ENCODE measurements at places on chromosomes 1 and 21.

GRCh38 chr1:157156058-157156541, 17.9 kb upstream of the ETV3 start:
- peak; percentile 85 for DNase-seq

DNA sequence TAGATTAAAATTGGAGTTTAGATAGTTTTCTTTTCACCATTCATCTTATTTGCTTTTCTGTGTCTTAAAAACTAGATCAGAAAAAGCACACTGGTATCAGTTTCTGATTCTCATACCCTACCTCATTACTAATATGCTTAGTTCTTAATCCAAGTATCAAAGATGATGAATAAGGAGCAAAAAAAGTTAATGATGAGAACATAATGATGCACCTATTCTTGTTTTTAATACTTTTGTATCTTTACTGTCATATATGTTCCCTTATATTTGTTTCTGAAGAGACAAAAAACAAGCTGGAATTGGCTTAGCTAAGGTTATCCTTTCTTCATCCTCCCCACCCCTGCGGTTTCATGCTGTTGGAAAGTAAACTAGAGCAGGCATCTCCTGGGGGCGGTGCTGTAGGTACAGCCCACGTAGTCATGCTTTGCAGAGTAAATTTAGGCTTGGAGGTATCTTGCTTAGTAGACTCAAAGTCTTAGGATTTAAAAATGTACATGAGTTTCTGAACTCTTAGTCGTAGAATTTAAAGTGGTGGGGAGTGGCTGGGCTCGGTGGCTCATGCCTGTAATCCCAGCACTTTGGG, 16.4 kb downstream of the CNIH4 start:
- no peak for DNase-seq

DNA sequence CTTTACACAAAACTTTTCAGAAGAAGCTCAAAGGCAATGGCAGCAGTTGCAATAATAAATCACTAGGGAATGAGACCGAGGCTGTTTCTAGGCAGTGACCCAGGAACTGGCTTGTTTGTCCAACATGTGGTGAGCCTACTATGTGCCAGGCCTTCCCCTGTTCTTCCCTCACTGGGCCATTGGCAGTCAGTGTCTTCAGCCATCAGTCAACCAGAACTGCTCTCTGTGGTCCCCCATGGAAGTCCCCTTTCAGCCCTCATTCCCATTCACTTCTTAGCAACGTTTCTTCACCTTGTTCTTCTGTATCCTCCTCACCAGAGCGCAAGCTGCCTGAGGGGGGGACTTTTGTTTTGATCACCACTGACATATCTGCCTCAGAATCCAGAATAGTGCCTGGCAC, 274.1 kb downstream of the RRAGC start:
- no peak for DNase-seq

DNA sequence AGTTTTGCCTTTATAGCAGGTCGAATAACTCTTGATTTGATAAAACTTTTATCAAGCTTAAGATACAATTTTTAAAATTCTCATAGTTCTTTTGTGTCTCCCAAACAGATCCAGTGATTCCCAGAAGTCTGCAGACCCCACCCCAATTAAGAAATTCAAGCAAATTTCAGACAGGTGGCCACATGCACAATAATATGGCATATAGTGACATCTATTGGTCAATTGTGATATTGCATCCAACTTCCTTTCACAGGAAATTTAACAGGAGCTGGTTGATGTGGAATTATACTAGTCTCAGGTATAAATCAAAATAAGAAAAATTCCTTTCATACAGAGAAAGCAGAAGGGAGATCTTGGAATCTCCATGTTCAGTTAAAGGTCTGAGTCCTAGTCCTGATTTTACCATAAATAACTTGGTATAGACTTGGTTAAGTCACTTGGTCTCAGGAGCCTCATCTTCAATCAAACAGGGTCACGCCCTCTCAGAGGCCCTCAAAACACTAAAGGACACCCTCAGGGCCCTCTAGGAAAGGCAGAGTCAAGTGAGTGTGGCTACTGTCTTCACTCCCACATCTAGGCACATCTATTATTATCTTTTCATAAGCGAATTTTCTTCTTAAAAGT, 24.1 kb downstream of the PIGM start:
- DNase-seq = no peak

DNA sequence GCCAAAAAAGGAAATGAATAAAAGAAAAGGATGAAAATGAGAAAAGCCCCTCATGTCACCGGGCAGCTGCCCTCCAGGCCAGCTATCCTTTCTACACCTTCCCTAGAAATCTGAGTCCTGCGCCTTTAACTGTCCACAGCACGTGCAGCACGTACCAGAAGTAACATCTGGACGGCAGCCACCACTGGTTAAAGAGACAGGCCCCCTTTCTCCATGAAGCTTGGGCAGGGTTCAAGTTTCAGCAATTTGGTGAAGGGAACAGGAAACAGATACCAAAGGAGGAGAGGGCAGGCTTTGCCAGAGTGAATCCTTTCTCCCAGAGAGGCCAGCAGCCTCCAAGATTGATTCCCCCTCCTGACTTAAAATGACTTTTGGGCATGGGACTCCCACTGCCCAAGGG, 3.6 kb upstream of the KIAA2013 start:
- DNase-seq = peak; percentile 76

DNA sequence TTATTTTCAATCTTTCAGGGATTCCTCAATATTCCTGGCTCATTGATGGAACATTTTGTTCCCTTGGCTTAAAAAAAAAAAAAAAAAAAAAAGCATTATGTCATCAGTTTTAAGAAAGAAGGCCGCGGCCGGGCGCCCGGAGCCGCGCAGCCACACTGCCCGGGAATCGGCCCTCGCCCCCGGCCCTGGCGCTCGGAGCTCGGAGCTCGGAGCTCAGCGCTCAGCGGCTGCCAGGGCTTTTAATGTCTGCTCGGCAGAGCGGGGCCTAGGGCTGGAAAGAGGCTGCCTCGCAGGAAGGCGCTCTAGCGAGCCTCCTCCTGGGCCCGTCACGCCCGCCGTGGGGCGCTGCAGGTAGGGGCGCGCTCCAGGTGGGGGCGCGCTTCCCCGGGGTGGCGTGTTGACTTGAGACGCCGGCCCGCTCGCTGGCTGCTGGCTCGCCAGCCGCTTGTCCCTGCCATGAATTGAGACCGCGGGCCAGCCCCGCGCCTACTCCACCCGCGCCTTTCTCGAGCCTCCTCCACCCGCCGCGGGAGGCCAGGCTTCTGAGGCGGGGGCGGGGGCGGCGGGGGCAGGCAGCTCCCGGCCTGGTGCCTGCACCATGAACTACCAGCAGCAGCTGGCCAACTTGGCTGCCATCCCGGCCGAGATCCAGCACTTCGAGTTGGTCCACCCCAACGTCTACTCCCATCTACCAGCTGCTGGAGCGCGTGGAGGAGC, 5.4 kb upstream of the TDRD5 start:
- peak; percentile 56 for DNase-seq

Data from psoas muscle (tissue), 8 donors.